Activated gamma-delta T cell treated with Interleukin-2 at 50 U/mL for 16 hours (primary cell): ENCODE measurements at places on chromosomes 13 and 19.

DNA sequence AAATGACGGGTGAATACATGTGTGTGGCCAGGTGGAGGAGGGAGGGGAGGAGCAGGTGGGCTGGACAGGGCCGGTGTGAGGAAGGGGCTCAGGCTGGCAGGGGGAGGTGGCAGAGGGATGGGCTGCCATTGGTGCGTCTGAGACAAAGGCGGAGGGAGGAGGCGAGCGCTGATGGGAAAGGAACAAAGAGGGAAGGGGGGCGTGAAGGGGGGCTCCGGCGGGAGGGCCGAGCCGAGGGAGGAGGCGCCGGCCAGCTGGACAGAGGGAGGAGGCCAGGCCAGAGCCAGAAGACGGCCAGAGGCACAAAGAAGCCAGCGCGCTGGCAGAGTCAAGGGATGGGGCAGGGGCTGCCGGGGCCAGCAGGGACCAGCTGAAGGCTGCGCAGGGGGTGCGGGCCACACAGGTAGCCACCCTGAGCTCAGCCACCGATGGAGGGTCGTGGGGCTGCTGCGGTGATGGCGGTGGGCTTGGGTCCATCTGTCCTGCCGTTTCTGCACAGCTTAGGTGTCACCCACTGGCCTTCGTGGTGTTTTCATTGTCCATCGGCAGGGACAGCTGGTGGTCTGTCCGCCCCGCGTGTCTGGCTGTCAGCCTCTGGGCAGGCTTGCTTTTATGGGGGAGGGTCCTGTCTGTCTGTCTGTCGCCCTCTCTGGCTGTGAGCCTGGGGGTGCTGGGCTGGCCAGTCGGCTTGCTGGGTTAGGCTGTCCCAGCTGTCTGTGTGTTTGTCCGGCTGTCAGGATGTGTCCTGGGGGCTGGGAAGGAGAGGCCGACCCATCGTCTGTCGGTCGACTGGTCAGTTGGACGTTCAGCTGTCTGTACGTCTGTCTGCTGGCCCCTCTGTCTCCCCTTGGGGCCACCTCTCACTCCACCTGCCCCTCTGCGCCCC is 2.2 kb downstream of the APC2 start:
- no peak for DNase-seq

DNA sequence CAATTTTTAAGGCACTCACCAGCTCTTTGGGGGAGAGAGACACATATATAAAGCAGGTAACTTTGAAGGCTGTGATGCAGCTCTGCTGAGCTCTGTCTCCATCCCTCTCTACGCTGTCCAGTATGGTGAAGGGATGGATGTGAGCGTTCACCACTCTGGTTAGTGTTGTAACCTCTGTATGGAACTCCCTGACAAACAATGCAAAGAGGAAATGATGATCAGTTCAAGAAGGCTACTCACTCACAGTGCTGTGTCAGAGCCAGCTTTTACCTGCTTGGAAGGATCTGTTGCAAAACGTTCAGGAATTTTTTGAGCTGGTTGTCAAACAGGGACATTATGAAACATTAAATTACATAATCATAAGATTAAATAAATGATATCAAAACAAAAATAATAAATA is 90.8 kb upstream of the SLC10A2 start:
- DNase-seq: no peak

DNA sequence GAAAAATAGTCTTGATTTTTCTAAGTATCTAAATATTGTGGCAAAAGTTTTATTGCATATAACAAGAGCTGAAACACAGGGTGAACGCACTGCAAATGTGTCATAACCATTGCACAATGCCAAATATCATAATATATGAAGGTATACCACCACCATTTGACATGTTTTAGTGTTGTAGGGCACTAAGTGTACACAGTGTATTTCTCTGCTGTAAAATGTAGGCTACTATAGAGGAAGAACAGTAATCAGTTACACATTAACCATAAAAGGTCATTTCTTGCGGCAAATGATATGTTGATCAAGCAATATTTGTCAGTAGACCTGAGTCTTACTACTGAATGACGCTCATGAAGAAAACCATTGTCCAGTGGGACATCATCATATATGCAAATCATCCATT is 18.3 kb upstream of the KLF5 start:
- DNase-seq: no peak

DNA sequence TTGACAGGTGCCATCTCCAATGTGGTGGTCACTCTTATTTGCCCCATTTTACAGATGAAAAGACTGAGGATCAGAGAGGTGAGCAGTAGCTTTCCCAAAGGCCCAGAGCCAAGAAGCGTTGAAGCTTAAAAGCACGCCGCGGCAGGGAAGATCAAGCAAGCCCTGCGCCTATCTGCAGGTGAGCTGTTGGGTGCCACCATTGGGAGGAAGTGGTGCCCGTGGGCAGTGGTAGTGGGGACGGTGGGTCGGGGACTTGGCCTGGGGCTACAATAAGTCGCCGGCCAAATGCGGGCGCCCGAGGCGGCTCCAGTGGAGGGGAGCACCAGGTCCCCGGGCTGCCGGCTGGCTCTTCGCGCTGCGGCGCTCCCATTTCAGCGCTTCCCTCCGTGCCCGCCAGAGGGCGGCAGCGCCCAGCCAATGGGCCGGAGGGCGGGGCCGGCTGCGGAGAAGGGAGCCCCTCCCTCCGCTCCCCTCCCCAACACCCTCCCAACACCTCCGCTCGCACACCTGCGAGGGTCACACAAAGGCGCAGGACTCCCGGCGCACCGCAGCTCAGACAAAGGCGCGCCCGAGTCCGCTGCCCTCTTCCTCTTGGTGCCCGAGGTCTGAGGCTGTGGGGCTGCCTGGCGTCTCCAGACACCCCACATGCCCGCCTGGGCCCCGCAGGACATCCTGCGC is 744 bp upstream of the POU2F2 start:
- DNase-seq: peak; percentile 81

GRCh38 chr13:79786176-79786575 is 305.2 kb downstream of the NDFIP2 start:
- no peak for DNase-seq

DNA sequence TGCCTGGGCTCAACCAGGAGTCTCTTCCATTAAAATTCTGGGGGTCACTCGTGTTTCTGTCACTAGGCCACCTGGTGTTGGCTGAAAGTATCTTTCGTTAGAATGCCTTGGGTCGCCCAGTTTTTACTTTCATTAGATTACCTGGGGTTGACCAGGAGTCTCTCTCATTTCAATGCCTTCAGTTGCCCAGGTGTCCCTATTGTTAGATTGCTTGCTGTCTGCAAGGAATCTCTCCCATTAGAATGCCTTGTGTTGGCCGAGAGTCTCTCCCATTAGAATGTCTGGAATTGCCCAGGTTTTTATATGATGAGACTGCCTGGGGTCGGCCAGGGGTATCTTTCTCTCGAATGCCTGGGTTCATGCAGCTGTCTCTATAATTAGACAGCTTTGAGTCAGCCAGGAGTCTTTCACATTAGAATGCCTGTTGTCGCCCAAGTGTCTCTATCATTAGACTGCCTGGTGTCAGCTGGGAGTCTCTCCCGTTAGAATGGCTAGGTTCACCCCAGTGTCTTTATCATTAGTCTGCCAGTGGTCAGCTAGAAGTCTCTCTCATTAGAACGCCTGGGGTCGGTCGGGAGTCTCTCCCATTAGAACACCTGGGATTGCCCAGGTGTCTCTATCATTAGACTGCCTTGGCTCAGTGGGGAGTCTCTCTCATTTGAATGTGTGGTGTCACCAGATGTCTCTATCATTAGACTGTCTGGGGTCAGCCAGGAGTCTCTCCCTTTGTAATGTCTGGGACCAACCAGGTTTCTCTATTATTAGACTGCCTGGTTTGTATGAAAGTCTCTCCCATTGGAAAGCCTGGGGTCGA is 1446.8 kb downstream of the UQCRFS1 start:
- DNase-seq: no peak

DNA sequence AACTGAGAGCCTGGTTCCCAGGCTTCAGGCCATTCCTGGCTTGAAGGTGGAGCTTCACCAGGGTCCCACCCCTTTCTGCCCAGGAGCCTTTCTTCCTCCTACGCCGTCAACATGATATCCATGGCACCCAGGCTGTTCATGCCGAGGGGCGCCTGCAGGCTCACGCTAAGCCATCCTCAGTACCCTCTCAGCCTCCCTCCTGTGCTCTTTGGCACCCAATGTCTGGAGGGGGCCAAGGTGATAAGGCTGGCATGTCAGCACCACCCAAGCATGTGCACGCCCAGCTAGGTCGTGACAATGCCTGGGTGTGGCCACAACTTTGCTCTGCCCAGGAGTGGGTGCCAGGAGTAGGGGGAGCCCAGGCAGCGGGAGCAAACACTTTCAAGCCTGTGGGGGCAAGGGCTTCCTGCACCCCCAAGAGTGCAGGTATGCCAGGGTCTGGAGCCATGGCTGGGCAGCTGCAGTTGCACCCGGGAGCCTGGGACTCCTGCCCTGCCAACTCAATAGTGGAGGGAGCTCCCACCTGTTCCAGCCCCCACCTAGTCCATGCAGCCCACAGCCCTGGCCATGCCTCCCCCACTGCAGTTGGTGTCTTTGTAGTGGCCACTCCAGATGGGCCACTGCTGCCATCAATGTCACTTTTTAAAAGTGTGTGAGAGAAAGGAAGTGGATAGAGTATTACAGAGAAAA is 219.9 kb downstream of the MAB21L1 start:
- DNase-seq: no peak

GRCh38 chr19:49930483-49931011 is 1.2 kb upstream of the NUP62 start:
- DNase-seq: no peak

DNA sequence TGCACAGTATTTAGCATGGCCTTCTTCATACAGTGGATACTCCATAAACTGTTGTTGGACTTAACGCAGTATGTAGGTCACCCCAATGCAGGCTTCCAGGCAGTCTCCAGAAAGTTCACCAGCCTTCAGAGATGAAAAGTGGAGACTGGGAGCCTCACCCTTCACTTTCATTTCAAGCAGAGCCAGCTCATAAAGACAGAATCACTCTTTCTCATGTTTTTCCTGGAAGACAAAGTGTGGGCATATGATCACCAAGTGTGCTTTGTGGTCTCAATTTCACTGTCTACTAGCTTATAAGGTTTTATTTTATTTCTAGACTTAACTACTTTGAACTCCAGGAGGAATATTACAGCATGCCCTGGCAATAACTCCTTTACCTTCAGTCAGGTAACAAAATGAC is 26.3 kb upstream of the TNFSF11 start:
- DNase-seq: no peak

DNA sequence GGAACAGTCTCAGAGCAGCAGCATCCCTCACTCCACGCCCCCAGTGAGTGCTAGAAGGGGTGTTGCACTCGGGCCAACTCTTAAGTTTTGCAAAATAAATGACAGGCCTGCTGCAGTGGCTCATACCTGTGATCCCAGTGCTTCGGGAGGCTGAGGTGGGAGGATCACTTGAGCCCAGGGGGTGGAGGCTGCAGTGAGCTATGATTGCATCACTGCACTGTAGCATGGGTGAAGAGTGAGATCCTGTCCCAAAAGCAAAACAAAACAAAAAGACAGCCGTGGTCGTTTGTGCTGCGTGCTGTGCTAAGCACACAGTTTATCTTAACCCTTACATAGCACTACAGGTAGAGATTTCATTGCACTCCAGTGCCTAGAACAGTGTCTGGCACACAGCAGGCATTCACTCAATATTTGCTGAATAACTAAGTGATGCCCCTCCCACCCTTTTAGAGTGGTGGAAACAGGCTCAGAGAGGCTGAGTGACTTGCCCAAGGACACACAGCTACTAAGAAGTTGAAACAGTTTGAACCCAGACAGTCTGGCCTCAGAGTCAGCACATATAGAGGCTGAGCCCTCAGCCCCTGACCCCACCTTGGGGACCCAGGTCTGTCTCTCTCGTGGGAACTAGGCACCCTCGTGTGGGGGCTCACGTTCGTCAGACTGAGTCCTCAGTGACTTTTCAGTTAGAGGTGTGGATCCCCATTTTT is 18.3 kb downstream of the KCNC3 start:
- no peak for DNase-seq
